ENCODE measurements at places on chromosomes 5 and 9.

- peak; percentile 43 for DNase-seq
Observed at GRCh38 chr5:144017631-144018030, 152.8 kb downstream of the YIPF5 start.

DNA sequence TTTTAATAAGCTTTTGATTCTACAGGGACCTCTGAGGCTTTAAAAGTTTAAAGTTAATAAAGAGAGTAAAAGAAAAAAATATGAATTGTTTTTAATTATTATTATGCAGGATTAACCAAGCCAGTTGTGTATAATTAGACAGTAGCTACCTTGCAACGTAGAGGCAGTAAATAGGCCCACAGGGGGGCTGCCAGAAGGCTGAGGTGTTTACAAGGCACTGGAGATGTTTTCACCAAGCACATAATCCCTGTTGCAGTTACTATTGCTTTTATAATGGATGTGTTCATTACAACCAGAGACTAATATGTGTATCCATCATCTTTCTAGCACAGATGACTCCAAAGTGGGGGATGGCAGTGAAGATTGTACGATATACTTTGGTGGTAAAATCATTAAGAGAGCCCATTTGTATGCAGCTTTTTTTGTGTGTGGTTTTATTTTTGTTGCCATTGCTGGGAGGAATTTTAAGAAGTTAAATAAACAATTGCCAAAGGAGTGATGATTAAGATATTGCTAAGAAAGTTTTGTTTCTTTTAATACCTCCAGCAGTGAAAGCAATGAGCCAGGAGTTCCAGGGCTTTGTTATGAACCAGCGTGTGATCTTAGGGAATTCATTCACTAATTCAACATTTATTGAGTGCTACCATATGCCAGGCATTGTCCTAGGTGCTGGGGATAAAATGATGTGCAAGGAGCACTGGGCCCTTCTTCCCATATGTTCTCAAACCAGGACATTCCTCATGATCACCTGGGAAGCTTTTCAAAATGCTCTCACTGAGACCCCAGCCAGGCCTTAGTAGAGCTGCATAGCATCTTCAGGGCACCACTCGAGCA, 138.7 kb upstream of the EFNA5 start:
- DNase-seq: no peak

GRCh38 chr5:135030123-135030955, 3.7 kb downstream of the PITX1 start:
- DNase-seq: no peak

GRCh38 chr9:1492156-1492555, 442.0 kb downstream of the DMRT2 start:
- DNase-seq: no peak

DNA sequence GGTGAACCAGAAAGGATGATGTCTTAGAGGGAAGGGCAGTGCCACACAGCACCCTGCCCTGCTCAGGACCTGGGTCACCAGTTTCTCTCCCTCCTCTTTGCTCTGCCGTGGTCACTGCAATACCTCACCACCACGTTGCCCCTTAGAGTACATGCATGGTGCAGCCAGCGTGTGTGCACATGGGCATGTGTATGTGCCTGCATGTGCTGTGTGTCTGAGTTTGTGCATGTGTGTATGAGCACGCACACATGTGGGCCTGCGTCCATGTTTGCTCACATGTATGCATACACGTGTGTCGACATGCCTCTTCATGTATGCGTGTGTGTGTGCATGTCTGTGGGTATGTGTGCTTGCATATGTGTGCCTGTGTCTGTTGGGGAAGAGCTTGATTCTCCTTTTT, 41.5 kb upstream of the SEMA4D start:
- no peak for DNase-seq

GRCh38 chr5:75049456-75050351, 2.7 kb downstream of the GCNT4 start:
- DNase-seq: peak; percentile 65

DNA sequence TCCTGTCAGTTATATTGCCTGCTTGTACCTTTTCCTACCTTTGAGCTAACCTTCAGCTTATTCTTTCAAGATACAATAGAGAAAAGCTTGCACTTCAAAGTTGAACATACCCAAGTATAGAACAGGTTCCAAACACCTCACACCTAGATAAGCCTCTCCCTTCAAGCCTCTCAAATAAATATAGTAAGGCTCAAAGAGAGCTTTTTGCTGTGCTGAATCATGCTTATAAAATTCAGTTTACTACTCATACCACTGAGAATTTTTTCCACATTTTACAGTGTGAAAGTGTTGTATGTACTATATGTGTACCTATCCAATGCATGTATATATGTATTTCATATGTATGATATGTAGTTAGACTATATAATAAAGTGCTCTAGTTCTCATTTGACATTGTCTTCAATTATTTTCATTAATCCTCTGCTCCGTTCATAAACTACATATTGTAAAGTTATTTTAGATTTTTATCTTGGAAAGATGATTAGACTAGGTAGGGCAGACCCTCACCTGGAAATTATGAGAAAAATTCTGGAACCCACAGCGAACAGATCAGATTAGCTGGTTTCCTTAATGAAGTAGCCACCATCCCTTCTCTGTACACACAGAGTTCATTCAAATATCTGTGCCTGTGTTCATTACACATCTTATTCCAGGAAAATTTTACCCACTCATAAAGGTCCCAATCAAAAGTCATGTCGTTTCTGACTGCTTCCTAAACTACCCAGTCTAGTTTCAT, 149.2 kb upstream of the RGMB start:
- no peak for DNase-seq

DNA sequence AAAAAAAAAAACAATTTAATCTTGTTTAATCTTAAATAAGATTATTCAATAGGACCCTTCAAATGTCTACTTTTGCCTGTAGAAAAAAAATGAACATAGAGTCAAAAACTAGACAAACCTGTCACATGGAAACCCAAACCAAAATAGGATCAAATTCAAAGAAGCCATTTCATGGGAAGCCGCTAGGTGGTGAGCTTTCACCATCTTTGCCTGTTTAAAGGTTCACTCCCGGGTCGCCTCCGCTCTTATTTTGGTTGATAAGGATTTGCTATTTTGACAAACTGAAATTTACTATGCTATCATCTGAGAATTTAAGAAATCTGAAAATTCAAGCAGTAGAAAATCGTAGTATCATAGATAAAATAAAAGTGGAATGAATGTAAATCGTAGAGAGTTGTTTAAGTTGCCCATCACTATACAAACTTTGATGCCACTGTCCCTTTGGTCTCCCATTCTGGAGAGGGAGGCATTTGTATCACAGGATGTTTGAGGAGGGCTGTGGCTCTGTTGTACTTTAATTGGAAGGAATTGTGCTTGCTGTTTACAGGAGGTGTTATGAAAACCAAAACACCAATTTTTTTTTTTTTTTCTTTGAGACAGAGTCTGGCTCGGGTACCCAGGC, 43.5 kb upstream of the DNAH5 start:
- DNase-seq: peak; percentile 80

All from fibroblast of the aortic adventitia (primary cell).